ENCODE measurements at places on chromosomes 6 and 20. TPM values are rescaled to one million over a fixed set of nuclear protein-coding genes. Genes with fewer than 3 reads are reported as not detected.

Gene PRKN
- total RNA-seq, result 2.9 TPM

Gene RALGAPB
- 42.7 TPM for total RNA-seq

DNA sequence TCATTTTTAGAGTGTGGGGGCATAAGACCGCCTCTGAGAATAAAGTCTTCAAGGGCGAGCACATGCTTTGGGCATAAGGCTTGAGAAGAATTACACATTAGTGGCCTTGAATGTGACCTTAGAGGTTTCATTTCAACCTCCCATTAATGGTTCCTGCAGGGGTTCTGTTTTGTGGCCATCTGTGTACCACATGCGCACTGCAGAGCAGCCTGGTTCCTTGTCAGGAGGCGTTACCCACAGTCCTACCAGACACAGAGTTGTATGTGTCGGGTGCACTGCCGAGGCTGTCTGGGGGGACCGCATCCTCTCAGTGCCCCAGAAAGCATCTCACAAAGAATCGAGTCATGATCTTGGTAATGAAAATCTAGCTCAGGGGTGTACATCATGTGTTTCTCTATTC is 115.7 kb downstream of the B3GAT2 start:
- H3K27ac ChIP-seq, result no peak overlapping the region
- no peaks in the 10 kb centered on the region for H3K4me1 ChIP-seq
- H3K27me3 ChIP-seq, result no peaks in the 10 kb centered on the region
- H3K36me3 ChIP-seq, result no peaks in the 10 kb centered on the region

DNA sequence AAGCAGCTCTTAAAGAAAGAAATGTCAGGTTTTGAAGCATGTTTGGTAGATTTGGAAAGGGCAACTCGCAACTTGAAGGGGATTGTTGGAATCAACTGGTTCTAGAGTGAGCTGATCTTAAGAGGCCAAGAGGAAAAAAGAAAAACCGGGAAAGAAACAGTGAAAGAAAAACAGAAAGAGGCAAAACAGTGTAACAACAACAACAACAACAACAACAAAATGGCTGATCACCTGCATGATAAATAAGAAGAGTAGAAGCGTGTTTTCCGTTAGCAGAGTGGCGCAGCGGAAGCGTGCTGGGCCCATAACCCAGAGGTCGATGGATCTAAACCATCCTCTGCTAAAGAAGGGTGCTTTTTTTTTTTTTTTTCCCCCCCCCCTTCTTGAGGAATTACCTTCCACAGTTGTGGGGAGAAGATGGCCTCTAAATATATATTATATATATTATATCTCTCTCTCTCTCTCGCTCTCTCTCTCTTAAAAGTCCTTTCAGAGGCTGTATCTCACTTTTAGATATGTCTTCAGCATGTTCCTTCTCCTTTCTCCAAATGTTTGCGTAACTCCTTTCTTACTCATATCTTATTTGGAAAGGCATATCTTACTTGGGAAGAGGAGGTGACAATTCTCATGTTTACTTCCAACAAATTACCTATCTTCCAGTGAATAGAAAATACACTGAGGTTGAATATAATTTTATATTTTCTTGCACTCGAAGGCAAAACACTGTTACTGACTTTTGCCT is 134.4 kb downstream of the OR2B2 start:
- no peaks in the 10 kb centered on the region for H3K36me3 ChIP-seq
- H3K27ac ChIP-seq, result no peak overlapping the region
- H3K27me3 ChIP-seq, result peaks cover 6% of the 10 kb centered on the region
- peaks cover 4% of the 10 kb centered on the region for H3K4me1 ChIP-seq
- no peak for DNase-seq

Gene ZNF337
- 9.7 TPM for total RNA-seq

- DNase-seq, result no peak
- H3K27me3 ChIP-seq, result no peaks in the 10 kb centered on the region
- H3K4me3 ChIP-seq, result no peak overlapping the region
- no peak overlapping the region for H3K27ac ChIP-seq
Measured at GRCh38 chr6:136092897-136093296, 157.2 kb downstream of the MTFR2 start.

Gene SIRPD
- total RNA-seq, result not detected

- H3K4me1 ChIP-seq, result peaks cover 5% of the 10 kb centered on the region
- no peak overlapping the region for H3K4me3 ChIP-seq
- no peak overlapping the region for H3K27ac ChIP-seq
Measured at GRCh38 chr6:88722686-88723085, 240.7 kb downstream of the RNGTT start.

DNA sequence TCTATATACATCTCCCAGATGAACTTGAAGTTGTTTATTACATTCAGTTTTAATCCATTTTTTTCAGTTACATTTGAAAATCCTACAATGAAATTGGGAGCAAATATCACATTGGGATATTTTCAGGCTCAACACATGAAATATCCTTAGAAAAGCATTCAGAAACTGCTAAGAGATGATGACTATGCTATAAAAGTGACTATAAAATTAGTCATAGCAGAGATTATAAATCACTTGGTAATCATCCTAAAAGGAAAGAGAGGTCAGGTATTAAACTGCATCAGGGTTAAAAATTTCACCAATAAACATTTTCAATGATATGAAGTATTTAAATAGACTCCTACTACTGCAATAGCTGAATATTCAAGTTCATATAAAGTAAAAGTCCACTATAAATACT is 987.7 kb downstream of the GRIK2 start:
- DNase-seq, result no peak
- no peaks in the 10 kb centered on the region for H3K27me3 ChIP-seq
- no peaks in the 10 kb centered on the region for H3K36me3 ChIP-seq
- no peaks in the 10 kb centered on the region for H3K4me1 ChIP-seq
- no peak overlapping the region for H3K4me3 ChIP-seq

DNA sequence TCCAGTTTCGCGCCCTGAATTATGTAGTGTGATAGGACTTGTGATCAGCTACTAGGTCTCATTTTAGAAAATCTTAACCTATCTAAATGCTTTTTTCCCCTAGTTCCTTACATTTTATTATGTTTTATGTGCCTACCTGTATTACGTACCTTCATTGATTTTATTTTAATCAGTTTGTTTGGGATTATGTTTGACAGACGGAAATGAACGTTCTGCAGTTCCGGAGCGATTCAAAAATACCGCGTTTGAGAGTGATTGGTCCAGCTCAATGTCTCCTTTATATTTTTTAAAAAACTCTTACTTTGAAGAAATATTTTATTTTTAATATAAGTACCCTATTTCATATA is 114.3 kb upstream of the BTN3A2 start:
- H3K27ac ChIP-seq, result peak overlapping the region; percentile 74
- H3K36me3 ChIP-seq, result no peaks in the 10 kb centered on the region
- DNase-seq, result no peak
- peaks cover 11% of the 10 kb centered on the region for H3K27me3 ChIP-seq

GRCh38 chr20:57440678-57441509 is 49.7 kb downstream of the RBM38 start:
- peaks cover 4% of the 10 kb centered on the region for H3K27me3 ChIP-seq
- H3K36me3 ChIP-seq, result no peaks in the 10 kb centered on the region
- H3K4me1 ChIP-seq, result no peaks in the 10 kb centered on the region
- H3K4me3 ChIP-seq, result no peak overlapping the region

DNA sequence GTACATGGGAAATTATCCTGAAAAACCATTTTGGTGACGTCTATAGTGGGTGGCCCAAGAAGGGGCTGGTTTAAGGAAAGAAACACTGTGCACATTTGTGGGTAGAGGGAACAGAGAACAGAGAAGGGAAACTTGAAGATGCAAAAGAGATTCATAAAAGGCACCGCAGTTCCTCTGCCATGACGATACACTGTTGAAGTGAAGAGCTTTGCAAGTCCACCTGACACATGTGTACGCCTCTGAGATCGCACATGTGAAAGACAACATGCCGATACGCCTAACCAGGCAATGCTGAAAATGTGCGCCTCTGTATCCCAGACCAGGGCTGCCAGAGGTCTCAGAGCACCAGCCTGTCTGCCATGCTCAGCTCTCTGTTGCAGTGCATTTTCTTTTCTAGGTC is 180.9 kb downstream of the KIF16B start:
- no peaks in the 10 kb centered on the region for H3K36me3 ChIP-seq
- no peak overlapping the region for H3K27ac ChIP-seq
- no peaks in the 10 kb centered on the region for H3K27me3 ChIP-seq
- H3K4me3 ChIP-seq, result no peak overlapping the region
